ENCODE measurements at places on chromosomes 2 and 18. TPM values are rescaled to one million over a fixed set of nuclear protein-coding genes. Genes with fewer than 3 reads are reported as not detected.

HDAC4 gene
- 45.4 TPM for total RNA-seq

MPP4 gene
- total RNA-seq, result 0.97 TPM

REG3G gene
- not detected for total RNA-seq

PSTPIP2 gene
- 3.9 TPM for total RNA-seq

MARCO gene
- total RNA-seq, result not detected

ABCG5 gene
- not detected for total RNA-seq

COL6A3 gene
- 7,373 TPM for total RNA-seq

KCNG2 gene
- total RNA-seq, result not detected

SLC40A1 gene
- 6.3 TPM for total RNA-seq

CHRNG gene
- not detected for total RNA-seq

TSPYL6 gene
- total RNA-seq, result not detected

All from hair follicle dermal papilla cell (primary cell).